ENCODE measurements at places on chromosomes 12 and 14.
A peak's percentile ranks its signal among the peaks of the same experiment; 100 is the strongest.

- no peak for DNase-seq
Measured at GRCh38 chr12:112422531-112422930, 3.8 kb downstream of the PTPN11 start.

DNA sequence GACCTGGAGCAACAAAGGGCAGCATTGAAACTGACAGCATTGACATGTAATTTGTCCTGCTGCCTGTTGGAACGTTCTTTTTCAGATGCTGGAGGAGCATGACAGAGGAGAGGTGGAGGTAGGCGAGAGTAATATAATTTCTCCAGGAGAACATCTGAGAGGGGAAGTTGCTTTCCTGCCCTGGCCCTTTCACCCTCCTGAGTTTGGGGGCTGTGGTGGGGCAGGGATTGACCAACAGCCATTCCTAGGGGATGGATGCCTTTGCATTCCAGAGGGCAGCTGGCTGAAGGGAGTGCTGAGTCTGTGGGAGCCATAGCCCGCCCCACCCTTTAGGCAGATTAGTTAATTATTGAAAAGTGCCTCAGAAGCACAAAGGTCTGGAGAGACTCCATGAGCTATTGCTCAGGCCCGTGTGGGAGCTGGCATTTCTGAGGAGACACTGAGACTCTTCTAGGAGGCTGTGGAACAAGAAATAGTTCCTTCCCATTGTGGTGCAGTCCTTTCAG is 73.5 kb downstream of the ARF6 start:
- DNase-seq: no peak

DNA sequence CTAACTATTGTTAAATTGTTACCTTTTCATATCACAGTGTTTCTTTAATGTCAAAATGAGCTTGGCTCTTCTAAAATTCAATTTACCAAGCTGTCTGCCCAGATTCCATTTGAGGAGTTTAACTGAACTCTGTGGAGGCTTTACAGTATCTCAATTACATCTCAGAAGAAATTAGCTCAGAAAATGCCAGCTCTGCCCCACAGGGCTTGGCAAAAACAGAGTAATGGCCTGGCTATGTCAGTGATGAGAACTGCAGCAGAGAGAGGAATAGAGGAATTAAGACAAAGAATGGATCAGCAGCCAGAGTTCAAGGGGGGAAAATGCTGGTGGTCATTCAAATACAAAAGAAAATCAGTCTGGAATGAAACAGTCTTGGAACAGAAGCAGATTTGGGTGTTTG is 15.8 kb upstream of the TMTC1 start:
- no peak for DNase-seq

GRCh38 chr12:82959821-82960220 is 273.1 kb downstream of the TMTC2 start:
- no peak for DNase-seq

- no peak for DNase-seq
Measured at GRCh38 chr12:29148596-29148910, 525 bp upstream of the FAR2 start.

DNA sequence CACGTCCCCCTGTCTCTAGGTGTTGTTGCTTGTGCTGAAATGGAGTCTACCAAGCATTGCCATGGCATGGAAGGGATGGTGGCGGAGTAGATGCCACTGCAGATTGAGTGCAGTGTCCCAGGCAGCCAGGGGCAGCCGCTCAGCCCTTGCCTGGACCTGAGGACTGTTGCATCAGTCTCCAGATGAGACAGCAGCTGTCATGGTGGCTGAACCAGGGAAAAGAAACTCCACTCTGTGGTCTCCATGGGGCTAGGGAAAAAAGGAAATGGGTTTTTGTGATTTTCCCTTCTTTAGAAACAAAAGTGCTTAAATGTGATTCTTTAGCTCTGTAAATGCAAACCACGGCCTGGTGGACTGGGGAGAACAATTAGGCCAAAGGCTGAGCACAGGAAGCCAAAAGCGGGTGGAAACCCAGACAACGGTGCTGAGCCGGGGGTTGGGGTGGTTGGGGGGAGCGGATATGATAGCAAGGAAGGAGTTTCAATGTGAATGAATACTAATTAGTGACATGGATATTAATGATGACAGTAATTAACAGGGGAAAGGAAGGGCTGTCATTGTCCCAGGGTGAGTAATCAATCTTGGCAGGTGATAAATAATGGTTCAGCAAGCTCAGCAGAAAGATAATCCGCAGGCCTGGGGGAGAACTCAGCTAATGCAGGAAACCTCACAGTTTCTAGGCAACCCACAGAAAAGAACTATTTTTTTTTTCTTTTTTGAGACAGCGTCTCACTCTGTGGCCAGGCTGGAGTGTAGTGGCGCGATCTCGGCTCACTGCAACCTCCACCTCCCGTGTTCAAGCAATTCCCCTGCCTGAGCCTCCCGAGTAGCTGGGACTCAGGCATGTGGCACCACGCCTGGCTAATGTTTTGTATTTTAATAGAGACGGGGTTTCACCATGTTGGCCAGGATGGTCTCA is 442.6 kb downstream of the DPF3 start:
- no peak for DNase-seq

- no peak for DNase-seq
Measured at GRCh38 chr12:55875704-55876467, 33.1 kb upstream of the MMP19 start.

- DNase-seq: no peak
Measured at GRCh38 chr14:103149351-103150237, 26.3 kb downstream of the TNFAIP2 start.

GRCh38 chr14:62017651-62018230 is 255.5 kb downstream of the SNAPC1 start:
- DNase-seq: no peak

DNA sequence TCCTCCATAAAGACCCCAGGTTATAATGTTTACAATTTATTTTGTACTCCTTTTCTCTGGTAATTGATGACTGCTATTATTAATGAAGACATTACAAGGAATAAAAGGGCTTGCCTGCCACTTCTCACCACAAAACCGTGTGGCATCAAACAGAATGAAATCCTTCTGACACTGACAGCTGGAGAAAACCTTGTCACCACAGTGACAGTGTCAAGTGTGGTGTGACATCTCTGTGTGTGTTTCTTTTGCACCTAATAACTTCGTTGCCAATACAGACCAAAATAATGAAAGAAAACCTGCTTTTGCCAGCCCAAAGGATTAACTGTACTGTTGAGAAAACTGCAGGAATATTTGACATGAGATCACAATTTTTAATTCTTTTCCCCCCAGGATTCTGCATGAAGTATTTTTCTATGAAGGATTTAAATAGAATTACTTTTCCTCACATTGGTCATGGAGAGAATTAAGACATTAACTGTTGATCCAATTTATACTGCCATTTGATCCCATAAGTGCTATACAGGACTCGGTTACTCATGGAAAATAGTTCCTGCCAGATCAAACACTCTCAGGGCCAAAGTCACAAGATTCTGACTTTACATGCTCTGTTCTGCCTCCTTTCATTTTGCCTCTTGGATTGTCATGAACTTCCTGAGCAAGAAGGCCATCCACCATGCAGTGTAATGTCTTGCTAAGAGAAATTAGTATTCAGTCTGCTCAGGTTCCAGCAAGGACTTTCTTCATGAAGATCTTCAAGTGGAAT is 60.4 kb upstream of the IFNG-AS1 start:
- DNase-seq: no peak

DNA sequence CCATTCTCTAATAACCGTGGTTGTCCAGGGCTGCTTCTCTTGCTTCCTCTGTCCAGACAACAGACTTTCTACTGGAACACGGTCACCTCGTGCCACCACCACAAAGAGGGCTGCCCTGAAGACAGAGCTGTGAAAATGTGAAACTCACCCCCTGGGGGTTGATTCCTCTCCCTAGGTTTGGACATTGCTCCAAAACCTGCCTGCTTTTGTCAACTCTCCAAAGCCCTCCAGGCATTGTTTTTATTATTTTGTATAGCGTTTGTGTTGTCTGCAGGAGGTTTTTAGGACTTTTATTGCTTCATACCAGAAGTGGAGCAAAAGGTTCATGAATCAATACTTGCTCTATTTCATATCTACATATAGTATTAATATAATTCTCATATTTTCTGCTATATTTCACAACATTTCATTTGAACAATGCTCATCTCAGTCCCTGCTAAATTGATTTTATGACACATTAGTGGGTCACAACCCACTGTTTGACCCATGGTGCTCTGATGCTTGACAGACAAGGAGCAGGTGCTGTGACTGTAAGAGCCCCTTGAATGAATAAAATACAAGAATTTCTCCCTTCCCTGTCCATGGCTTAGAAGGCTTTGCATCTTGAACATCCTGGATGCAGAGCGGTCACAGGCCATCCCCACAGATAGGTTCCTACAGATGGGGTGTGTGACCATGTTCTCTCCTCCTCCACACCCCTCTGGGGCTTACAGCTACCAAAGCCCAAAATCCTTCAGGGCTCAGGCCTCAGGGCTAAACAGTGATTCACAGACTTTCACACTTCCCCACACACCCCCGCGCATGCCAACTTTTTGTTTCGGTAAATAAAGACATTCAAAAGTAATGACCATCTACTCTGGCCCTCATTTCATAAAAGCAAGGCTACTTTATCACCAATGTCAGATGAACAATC is 20.6 kb upstream of the EML1 start:
- no peak for DNase-seq

DNA sequence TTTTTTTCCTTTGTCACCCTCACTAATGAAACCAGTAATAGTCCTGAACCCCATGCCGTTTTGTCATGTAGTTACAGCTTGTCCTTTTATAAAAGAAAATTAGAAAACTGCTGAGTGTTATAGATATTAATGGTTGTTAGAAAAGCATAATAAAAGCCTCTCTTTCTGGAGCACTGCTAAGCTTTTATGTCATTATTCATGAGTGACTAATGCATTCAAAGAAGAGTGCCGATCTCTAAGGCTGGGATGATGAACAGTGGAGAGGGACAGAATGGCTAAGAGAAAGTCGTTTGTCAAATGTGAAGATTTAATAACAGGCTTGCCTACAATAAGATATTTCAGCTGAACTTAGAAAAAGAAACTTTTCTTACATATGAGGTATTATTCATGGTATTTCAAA is 121.6 kb downstream of the MGAT4C start:
- DNase-seq: no peak

GRCh38 chr12:79883216-79883615 is 51.7 kb downstream of the PPP1R12A start:
- no peak for DNase-seq

GRCh38 chr14:103142026-103142425 is 18.8 kb downstream of the TNFAIP2 start:
- DNase-seq: no peak

- no peak for DNase-seq
Measured at GRCh38 chr12:88698471-88698870, 118.2 kb upstream of the KITLG start.

- no peak for DNase-seq
Measured at GRCh38 chr12:124480469-124481256, 86.7 kb downstream of the NCOR2 start.

- no peak for DNase-seq
Measured at GRCh38 chr12:22018860-22019259, 27.2 kb upstream of the CMAS start.

DNA sequence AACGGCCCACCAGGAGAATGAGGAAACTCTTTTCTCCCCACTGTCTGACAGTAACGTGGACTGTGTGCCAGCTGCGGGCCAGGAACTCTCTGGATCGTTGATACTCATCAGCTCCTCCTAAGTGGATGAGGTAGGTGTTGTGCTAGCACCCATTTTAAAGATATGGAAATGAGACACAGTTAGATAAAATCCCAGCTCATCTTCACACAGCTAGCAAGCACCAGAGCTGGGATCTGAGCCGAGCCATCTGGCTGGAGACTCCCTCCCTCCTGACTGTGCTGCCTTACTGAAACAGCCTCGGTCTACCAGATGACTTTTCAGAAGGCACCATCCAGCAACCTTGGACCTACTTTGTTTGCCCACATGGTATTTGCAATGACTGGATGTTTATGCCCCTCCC is 49.2 kb downstream of the TMEM132D start:
- DNase-seq: no peak

DNA sequence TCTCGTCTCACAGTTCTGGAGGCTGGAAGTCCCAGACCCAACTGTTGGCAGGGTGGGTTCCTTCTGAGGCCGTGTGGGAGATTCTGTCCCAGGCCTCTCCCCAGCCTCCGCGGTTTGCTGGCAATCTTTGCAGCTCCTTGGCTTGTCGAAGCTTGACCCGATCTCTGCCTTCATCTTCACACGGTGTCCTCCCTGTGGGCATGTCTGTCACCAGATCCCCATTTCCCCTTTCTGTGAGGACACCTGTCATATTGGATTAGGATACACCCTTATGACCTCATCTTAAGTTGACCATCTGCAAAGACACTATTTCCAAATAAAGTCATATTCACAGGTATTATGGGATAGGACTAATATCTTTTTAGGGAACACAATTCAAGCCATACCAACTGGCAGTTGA is 22.6 kb upstream of the LRP1-AS start:
- DNase-seq: no peak

DNA sequence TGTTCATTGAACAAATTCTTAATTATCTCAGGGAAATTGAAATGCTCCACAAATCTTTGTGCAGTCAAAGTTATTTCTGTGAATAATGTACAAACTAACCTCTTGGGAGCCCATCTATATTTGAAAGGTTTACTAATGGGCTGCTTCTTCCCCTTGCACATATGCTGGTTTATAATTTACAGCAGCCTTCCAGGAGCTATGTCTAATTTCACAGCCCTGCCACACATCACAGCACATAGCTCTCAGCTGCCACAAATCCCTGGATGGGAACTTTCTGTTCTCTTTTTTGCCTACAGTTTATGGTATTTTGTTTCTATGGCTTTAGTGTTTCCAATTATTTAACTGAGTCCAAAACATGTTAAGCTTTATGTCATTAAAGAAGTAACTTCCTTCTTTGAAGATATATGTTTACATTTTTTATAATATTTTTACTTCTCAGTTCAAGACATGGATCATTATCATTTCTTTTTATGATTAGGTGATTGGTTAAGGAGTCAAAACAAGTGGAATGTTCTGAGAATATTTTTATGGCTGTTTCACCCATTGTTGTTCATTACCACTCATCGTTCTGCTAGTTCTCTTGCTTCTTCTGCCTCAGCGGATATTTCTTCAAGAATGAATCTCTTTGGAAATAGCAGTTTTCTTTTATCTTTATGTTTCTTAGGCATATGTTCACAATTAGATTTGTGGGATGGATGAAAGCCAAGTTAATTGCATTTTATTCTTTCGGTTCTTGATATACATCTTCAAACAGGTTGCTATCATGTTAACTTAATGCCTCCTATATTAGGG is 475.6 kb upstream of the MIS18BP1 start:
- DNase-seq: no peak

DNA sequence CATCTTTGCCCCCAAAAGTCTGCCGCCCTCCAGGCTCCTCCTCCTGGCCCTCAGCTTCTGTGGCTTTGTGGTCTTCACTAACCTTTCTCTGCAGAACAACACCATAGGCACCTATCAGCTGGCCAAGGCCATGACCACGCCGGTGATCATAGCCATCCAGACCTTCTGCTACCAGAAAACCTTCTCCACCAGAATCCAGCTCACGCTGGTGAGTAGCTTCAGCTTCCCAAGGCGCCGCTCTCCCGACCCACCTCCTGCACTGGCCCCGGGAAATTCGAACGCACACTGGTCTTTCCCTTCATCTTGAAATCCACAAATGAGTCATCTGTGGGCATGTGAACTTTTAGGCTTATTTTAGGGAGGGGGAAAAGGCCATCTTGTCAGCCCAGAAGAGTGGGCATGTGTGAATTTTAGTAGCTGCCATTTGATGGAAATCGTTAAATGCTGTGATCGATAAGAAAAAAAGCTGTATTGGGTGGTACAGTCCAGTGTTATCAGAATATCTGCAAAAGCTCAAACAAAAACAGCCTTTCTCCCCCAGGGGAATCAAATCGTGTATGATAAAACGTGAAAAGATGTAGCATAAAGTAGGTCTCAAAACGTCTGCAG is 700 bp downstream of the SLC35E3 start:
- peak; percentile 29 for DNase-seq

- no peak for DNase-seq
Measured at GRCh38 chr12:4286771-4287317, 13.3 kb downstream of the CCND2 start.

Data from AG04450 (cell line).